ENCODE measurements at places on chromosomes 7 and 10.

DNA sequence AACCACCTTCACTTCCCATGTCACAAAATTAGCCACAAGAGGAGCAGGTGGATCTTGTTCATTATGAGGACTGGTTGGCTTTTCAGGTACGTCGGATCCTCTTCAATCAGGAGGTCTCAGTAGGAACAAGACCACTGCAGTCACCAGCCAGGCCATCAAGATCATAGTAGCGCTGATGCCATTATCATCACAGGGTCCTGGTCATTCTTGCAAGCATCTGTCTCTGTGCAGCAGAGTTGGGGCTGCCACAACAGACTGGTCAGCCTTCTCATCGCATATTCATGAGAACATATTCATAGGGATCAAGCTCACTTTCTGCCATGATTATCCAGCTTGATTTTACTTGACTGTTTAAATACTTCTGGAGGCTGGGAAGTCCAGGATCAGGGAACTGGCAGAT is 67.1 kb downstream of the ADCYAP1R1 start:
- DNase-seq, result no peak

DNA sequence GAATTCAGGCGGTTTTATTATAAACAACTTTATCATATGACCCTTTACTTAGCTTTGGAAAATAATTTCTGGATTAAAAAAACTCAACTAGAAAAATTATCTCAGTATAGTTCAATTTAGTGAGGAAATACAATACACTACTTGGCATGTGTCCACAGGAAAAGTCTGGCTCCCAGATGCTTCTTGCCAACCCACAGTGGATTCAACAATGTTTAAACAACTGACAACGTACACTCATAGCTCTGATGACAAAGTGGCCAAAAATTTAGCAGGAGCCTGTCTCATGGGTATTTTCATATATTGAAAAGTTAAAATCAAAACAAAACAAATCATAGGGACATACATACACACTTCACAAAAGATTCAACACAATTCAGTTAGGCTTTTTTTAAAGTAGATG is 158.8 kb downstream of the SKAP2 start:
- peak; percentile 16 for DNase-seq

- DNase-seq, result no peak
These were observed 22.0 kb downstream of the CYTH3 start for GRCh38 chr7:6250364-6250833.

- no peak for DNase-seq
These were observed 21.7 kb downstream of the SCD start for GRCh38 chr10:100368721-100369120.

DNA sequence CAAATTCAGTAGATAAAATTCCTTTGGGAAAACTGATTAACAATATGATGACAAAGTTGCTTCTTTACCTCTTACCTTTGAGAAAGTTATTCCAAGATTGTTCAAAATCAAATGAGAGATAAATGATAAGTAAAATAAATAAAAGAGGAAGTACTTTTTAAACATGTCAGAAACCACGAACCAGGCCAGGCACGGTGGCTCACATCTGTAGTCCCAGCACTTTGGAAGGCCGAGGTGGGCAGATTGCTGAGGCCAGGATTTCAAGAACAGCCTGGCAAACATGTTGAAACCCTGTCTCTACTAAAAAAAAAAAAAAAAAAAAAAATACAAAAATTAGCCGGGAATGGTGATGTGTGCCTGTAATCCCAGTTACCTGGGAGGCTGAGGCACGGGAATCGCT is 296.6 kb downstream of the HGF start:
- no peak for DNase-seq

DNA sequence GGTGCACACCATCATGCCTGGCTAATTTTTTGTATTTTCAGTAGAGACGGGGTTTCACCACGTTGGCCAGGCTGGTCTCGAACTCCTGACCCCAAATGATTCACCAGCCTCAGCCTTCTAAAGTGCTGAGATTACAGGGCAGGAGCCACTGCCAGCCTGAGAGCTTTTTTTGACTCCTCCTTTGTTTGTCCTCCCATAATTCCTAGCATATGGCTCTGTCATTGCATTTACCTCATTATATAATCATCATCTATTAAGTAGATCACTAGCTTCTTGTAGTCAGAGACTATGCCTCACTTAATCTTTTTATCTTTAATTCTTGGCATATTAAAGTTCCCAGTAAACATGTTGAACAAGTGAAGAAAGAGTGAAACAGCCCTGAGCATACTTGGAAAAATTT is 82.1 kb downstream of the CPEB3 start:
- no peak for DNase-seq

- DNase-seq, result no peak
These were observed 65.5 kb downstream of the OSBPL3 start for GRCh38 chr7:24914465-24914859.

DNA sequence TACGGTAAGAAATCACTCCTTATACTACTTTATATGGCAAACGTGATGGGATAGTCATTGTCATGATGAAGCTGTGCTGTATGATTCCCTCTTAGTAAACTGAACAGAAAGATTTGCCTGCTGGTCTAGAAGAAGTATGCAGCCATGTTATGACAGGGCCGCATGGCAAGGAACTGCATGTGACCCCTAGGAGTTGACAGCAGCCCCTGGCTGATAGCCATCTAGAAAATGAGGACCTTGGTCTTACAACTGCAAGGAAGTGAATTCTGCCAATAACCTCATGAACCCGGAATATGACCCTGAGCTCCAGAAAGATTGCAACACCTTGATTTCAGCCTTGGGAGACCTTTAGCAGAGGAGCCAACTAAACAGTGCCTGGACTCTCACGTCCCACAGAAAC is 193.3 kb downstream of the SEMA3E start:
- no peak for DNase-seq

- DNase-seq, result no peak
These were observed 142.1 kb upstream of the WNT16 start for GRCh38 chr7:121186746-121187145.

GRCh38 chr10:69407621-69408301 is 9.0 kb downstream of the TACR2 start:
- DNase-seq, result peak; percentile 49

DNA sequence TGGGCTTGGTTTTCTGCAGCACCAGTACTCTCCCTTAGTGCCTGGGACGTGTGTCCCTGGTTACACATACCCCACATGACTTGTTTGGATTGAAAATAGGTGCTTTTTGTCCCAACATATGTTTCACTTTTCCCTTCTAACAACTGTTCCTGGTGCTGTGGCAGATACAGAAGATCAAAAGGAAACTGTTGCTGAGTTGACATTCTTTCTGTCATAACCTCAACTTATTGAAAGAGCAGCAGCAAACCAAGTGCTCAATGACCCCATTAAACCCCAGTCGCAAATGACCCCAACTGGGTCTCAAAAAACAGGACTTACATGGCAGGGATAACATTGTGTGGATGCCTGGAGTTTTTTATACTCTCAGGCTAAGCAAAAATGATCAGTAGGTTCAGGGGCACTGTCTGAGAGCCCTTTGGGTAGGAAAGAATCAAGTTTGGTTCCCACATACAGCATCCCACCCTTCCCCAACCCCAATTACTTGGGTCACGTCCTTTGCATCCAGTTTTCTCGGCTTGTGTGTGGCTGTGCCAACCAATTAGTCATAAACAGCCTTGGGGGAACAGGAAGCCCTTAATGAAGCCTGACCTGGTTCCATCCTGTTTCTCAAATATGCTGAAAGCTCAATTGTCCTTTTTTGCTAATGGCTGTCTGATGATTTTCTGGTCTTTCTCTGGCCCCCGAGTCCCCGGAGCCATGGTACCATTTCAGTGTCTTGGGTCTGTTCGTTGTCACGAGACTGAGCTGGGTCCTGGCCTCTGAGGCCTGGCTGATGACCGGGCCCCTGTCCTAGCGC is 4.9 kb downstream of the HKDC1 start:
- DNase-seq, result no peak

DNA sequence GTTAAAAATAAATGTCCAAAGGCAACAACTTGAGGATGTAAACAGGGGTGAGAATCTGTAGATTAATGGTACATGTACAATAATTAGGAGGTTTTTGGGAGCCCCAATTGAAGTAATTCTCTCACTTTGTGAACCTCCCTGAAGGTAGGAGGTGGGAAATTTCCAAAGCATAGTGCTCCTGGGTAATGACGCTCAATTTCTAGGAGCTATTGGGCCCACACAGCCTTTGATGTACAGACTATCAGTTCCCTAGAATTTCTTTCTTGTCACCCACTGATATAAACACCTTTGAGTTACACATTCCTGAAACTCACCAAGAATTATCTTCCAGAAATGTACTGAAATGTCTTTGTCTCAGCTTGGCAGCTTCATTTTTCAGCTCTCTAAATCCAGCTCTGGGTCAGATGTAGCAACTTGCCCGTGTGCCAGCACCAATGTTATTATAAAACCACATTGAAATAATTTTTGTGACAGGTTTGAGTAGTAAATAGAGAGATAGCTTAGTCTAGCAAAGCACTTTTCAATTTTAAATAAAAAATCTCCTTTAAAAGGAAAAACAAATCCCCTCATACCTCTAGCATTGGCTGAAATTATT is 36.6 kb upstream of the GALNT17 start:
- DNase-seq, result no peak

DNA sequence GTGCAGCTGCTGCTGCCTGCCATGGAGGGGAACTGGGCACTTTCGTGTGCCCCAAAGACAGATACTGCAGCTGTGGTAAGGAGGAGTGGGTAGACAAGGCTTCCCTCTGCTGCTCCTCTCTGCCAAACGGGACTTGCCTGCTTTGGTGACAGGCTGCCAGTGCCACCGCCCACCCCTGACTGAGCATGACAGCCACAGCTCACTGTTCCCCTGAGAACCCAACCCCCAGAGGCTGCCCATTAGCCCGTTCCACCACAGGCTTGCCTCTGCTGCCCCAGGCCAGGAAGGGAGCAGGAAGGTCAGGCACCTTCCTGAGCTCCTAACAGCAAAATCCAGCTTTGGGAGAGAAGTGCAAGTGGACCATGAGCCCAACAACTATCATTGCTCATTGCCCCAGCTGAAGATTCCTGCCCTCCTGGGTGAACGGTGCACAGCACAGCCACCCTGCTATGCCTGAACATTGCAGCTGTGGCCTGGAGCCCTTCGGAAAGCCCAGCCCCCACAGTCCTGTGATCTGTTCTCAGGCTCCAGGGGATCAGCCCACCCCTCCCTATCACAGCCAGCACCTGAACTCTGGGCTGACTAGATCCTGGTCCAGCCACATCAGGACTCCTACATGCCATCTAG is 58.7 kb upstream of the ANTXRL start:
- DNase-seq, result no peak

DNA sequence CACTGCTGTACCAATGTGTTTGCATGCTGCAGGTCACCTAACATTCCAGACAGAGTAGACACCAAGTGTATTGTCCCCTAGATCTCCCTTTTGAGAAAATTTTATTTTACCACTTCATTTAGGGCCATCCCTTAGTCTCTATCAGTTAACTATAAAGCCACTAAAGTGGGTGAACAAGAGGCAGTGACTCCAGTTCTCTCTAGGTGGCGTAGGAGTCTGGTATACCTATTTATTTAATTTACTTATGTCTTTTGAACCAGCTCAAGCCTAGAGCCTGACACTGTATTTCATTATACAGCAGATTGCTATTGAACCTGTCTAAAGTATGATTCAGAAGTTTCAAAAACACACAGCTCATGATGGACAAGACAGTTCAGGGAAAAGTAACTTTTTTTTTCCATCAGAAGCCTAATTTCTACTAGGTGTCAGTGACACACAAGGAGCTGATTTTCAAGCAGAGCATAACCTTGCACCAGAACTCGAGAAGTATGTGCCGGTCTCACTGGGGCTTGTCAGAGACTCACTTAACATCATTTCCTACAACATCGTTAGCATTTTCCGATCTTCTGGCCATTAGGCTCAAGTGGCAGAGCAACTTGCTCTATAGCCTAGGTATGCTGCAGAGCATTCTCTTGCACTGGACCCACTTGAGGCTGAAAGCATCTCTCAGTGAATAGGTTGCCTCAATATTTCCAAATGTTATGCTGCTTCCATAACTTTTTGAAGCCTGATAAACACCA is 175.4 kb downstream of the CDC14C start:
- DNase-seq, result no peak

All from iPS-NIHi11 (cell line).